ENCODE measurements at places on chromosomes 4 and X. TPM values are rescaled to one million over a fixed set of nuclear protein-coding genes. Genes with fewer than 3 reads are reported as not detected.

DNA sequence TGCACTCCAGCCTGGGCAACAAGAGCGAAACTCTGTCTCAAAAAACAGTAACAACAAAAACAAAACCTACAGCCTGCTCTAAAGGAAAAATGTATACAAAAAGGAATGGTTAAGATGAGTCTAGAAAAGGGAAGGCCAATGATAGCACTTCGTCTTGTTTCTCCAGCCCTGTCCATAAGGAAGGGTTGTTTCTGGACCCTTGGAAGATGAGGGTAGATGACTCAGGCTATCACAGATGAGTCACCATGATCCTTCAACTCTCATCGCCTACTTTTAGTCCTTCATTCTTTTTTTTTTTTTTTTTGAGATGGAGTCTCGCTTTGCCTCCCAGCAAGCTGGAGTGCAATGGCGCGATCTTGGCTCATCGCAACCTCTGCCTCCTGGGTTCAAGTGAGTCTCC lies 8.8 kb downstream of the PLA2G12A start:
- no peak for DNase-seq

- DNase-seq: no peak
Observed at GRCh38 chr4:57373991-57374390, 263.8 kb upstream of the IGFBP7 start.

The FGF2 gene
- total RNA-seq: 5.2 TPM

The MMRN1 gene
- total RNA-seq: 10.1 TPM

The ELOVL6 gene
- 1.0 TPM for total RNA-seq

GRCh38 chr4:7130621-7131211 lies 61.6 kb upstream of the SORCS2 start:
- peak; percentile 1 for DNase-seq

GRCh38 chr4:79917246-79917645 lies 155.8 kb downstream of the ANTXR2 start:
- no peak for DNase-seq

- DNase-seq: no peak
Observed at GRCh38 chrX:134004084-134004483, 18.7 kb upstream of the GPC3 start.
